A549 treated with AZD2906 at 1 μM for 4 hours (cell line): ENCODE measurements at places on chromosomes 3 and 15. TPM values are rescaled to one million over a fixed set of nuclear protein-coding genes. Genes with fewer than 3 reads are reported as not detected.

The CCNB2 gene
- 87.6 to 104 TPM (median 91.9 TPM) in 5 replicates for total RNA-seq

The CACNA1D gene
- total RNA-seq: 0.55 to 0.95 TPM (median 0.70 TPM) in 5 replicates

The MYO5C gene
- 4.8 to 6.6 TPM (median 5.9 TPM) in 5 replicates for total RNA-seq

The FANCD2 gene
- 16.8 to 19.2 TPM (median 17.6 TPM) in 5 replicates for total RNA-seq

The GUCA1C gene
- not detected in 5 replicates for total RNA-seq

The DNAH12 gene
- total RNA-seq: 0.08 to 0.16 TPM (median 0.08 TPM) in 4 of 5 replicates, not detected in the other

The RASGRP1 gene
- total RNA-seq: 0.30 to 0.40 TPM (median 0.33 TPM) in 5 replicates

The CCR2 gene
- not detected in 5 replicates for total RNA-seq

The PRRT3 gene
- total RNA-seq: 1.2 to 1.9 TPM (median 1.8 TPM) in 5 replicates

The FANCD2OS gene
- total RNA-seq: not detected in 5 replicates

The APOD gene
- 1.3 to 2.1 TPM (median 1.6 TPM) in 5 replicates for total RNA-seq

The KLHL18 gene
- total RNA-seq: 18.0 to 19.5 TPM (median 18.9 TPM) in 5 replicates

The VPS13C gene
- total RNA-seq: 9.6 to 13.2 TPM (median 11.3 TPM) in 5 replicates

The TLR9 gene
- total RNA-seq: 0.03 to 0.05 TPM (median 0.04 TPM) in 3 of 5 replicates, not detected in the others

The TMEM207 gene
- total RNA-seq: not detected in 5 replicates

The SERPINI2 gene
- not detected in 5 replicates for total RNA-seq

The ITIH1 gene
- total RNA-seq: not detected in 5 replicates

The SYNPR gene
- not detected in 5 replicates for total RNA-seq

The ATP13A4 gene
- 0.15 TPM in 1 of 5 replicates, not detected in the others for total RNA-seq

The DPPA2 gene
- not detected in 5 replicates for total RNA-seq

The PIERCE2 gene
- 3.9 to 4.8 TPM (median 4.1 TPM) in 5 replicates for total RNA-seq

The ITPKA gene
- total RNA-seq: 6.5 to 12.4 TPM (median 10.2 TPM) in 5 replicates

The KNG1 gene
- total RNA-seq: 0.03 TPM in 3 of 5 replicates, not detected in the others

The STRIT1 gene
- total RNA-seq: not detected in 5 replicates

The CIB1 gene
- total RNA-seq: 179 to 224 TPM (median 221 TPM) in 5 replicates

The RETNLB gene
- not detected in 5 replicates for total RNA-seq

The UROC1 gene
- not detected in 5 replicates for total RNA-seq

The LIPC gene
- 0.03 to 0.31 TPM (median 0.14 TPM) in 4 of 5 replicates, not detected in the other for total RNA-seq

The ARPIN gene
- total RNA-seq: 9.6 to 12.7 TPM (median 12.2 TPM) in 5 replicates

The SH3GL3 gene
- total RNA-seq: 0.25 to 0.62 TPM (median 0.51 TPM) in 5 replicates

The ANKRD34C gene
- not detected in 5 replicates for total RNA-seq

The RBPMS2 gene
- 5.9 to 8.8 TPM (median 8.3 TPM) in 5 replicates for total RNA-seq

The GOLGA8N gene
- 0.95 to 2.1 TPM (median 1.2 TPM) in 5 replicates for total RNA-seq

The SEMA5B gene
- total RNA-seq: 0.22 to 0.31 TPM (median 0.26 TPM) in 5 replicates

The GALNT15 gene
- 0.05 to 0.15 TPM (median 0.09 TPM) in 5 replicates for total RNA-seq

The ATP13A5 gene
- total RNA-seq: not detected in 5 replicates

The OIP5 gene
- total RNA-seq: 12.9 to 13.8 TPM (median 13.3 TPM) in 5 replicates

The LIPH gene
- total RNA-seq: 3.9 to 6.0 TPM (median 5.0 TPM) in 5 replicates

The CRYGS gene
- 0.39 to 0.85 TPM (median 0.63 TPM) in 5 replicates for total RNA-seq

The CCDC54 gene
- total RNA-seq: not detected in 5 replicates

The CPNE9 gene
- 0.08 to 0.29 TPM (median 0.15 TPM) in 5 replicates for total RNA-seq

The SCAANT1 gene
- total RNA-seq: not detected in 5 replicates

The WWTR1 gene
- total RNA-seq: 142 to 178 TPM (median 162 TPM) in 5 replicates

The CHRNA7 gene
- total RNA-seq: 4.3 to 4.9 TPM (median 4.5 TPM) in 5 replicates

The FBLN2 gene
- 1.7 to 3.0 TPM (median 2.4 TPM) in 5 replicates for total RNA-seq

The TICRR gene
- 10.5 to 12.4 TPM (median 11.6 TPM) in 5 replicates for total RNA-seq

The CHRNB4 gene
- total RNA-seq: 0.53 to 1.5 TPM (median 0.77 TPM) in 5 replicates

The PTH1R gene
- total RNA-seq: 0.72 to 2.3 TPM (median 1.4 TPM) in 5 replicates

The IL5RA gene
- total RNA-seq: not detected in 5 replicates

The EFCC1 gene
- total RNA-seq: 0.02 TPM in 1 of 5 replicates, not detected in the others

The EIF4G1 gene
- total RNA-seq: 243 to 270 TPM (median 254 TPM) in 5 replicates

The CTDSPL gene
- total RNA-seq: 15.5 to 21.5 TPM (median 21.1 TPM) in 5 replicates

The CD276 gene
- total RNA-seq: 63.7 to 76.9 TPM (median 75.0 TPM) in 5 replicates

The LRRC3B gene
- not detected in 5 replicates for total RNA-seq

The DIPK2A gene
- 5.2 to 6.3 TPM (median 5.8 TPM) in 5 replicates for total RNA-seq

The SNX1 gene
- 71.1 to 80.1 TPM (median 74.8 TPM) in 5 replicates for total RNA-seq

The MAGEL2 gene
- 0.02 TPM in 1 of 5 replicates, not detected in the others for total RNA-seq

The IL16 gene
- total RNA-seq: 0.01 to 0.17 TPM (median 0.09 TPM) in 4 of 5 replicates, not detected in the other

The CYP1A2 gene
- total RNA-seq: not detected in 5 replicates
